ENCODE measurements at places on chromosomes 3 and 15.

- H3K36me3 ChIP-seq: peaks cover 31% of the 10 kb centered on the region
- no peaks in the 10 kb centered on the region for H3K27me3 ChIP-seq
- DNase-seq: no peak
- H3K4me3 ChIP-seq: no peak overlapping the region
- peaks cover 4% of the 10 kb centered on the region for H3K4me1 ChIP-seq
These were observed 6.3 kb downstream of the STARD5 start for GRCh38 chr15:81317642-81318017.

DNA sequence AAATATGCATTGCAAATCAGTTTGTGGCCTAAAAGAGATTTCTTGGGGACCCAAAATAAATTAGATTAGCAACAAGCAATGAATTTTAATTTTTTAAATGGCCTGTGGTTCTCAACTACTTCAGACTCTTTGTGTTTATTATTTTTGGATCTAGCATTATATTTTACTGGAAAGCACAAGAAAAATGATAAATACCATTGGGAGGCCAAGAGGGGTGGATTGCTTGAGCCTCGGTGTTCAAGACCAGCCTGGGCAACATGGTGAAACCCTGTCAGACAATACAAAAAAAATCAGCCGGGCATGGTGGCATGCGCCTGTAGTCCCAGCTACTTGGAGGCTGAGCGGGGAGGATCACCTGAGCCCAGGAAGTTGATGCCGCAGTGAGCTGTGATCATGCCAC is 13.6 kb downstream of the LACTB start:
- peak overlapping the region; percentile 75 for H3K27ac ChIP-seq
- H3K4me3 ChIP-seq: no peak overlapping the region
- H3K27me3 ChIP-seq: no peaks in the 10 kb centered on the region
- no peak for DNase-seq
- peaks cover 15% of the 10 kb centered on the region for H3K4me1 ChIP-seq

- no peak overlapping the region for H3K27ac ChIP-seq
- no peaks in the 10 kb centered on the region for H3K4me1 ChIP-seq
- DNase-seq: no peak
These were observed 2.2 kb upstream of the KY start for GRCh38 chr3:134652886-134653630.

DNA sequence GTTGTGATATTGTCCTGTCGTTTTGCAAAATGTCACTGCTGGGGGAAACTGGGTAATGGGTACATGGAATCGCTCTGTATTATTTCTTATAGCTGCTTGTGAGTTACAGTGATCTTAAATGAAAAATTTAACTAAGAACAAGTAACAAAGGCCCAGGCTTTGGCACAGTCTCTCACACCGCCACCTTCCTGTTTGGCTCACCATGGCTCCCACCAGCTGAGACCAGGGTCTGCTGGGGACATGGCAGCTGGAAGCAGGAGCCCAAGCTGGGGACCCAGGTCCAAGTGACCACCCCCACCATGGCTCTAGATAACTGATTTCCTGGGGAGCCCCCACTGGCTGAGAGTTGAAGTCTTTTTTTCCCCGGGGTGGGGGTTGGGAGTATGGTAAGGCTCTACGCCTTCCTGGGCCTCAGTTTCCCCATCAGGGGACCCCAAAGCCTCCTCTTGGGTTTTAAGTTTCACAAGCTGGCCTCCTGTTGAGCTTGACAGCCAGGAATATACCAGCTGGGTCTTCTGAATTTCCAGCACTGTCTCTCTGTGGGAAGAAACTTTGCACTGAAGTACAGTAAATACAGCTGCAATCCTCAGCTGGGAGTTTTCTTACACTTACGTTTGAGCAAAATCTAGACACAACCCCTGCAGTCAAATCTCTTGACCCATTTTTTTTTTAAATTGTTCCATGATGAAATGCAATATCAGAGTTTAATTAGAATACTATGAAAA is 26.1 kb downstream of the ABTB1 start:
- DNase-seq: peak; percentile 42
- H3K36me3 ChIP-seq: peaks cover 2% of the 10 kb centered on the region
- H3K27me3 ChIP-seq: no peaks in the 10 kb centered on the region
- H3K4me3 ChIP-seq: no peak overlapping the region
- peaks cover 60% of the 10 kb centered on the region for H3K4me1 ChIP-seq

DNA sequence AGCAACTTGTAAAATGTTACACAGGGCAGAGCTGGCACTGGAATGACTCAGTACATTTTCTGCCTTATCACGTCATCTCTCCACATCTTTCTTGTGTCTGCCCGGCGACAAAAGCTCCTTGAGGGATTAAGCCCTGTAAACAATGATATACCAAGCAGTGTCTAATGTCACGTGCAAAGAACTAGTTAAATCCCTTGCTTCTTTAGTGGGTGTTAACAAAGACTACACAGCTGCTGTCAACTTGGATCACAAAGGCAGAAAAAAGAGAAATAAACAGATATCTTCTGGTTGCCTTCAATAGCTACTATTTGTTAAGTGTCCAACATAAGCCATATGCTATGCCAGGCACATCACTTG is 48.1 kb upstream of the FRMD4B start:
- no peak overlapping the region for H3K27ac ChIP-seq
- no peaks in the 10 kb centered on the region for H3K27me3 ChIP-seq
- no peak for DNase-seq
- no peaks in the 10 kb centered on the region for H3K36me3 ChIP-seq
- no peak overlapping the region for H3K4me3 ChIP-seq

Data from upper lobe of right lung (tissue), 1 donor.